ENCODE measurements at places on chromosomes 1 and 21.

DNA sequence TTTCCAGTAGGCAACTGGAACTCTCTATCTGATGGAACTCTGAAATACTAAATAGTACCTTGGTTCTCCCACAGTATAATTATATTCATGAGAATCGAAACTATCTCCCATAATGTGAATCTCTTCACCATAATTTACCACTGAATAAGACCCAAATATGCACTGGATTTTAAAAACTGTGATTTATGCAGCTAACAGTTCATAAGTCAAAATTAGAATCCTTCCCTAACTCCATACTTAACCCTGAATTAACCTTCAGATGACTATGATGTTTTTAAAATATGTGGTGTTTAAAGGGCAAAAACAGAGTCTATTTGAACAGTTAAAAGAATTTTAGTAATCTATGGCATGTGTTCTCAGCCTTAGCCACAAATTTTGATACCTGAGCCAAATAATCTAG, 22.9 kb upstream of the SLC44A3 start:
- DNase-seq, result no peak

GRCh38 chr1:103497404-103497803, 28.1 kb upstream of the RNPC3 start:
- DNase-seq, result no peak

DNA sequence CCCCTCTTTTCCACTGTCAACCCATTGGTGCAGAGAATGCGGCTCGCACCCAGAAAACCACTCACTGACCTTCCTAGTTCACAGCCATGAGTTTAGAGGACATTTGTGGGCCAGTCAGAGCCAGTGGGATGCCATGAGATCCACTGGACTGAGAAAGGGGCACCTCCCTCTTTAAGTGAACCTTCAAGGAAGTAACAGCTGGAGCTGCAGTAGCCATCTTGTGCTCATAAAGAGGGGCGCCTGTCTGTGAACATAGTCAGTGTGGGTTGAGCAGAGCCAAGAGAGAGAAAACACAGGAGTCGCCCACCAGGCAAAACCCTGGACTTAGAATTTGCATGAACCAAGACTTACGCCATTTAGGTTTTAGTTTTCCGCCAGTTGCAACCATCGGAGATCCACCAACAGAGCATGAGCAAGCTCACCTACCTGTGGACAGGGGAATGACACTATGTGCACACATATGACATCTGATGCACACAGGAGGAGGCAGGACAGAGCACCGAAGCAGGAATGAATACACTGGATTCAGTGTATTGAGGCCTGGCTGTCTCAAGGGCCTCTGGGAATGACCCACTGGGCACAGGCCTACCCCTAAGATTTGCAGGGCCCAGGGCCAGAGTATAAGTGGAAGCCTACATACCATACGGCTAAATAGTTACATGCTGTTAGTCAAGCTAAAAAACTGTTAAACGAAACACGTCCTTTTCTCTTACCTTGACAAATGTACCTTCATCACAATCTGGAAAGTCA, 151.6 kb downstream of the GRIK3 start:
- DNase-seq, result no peak

GRCh38 chr1:38009088-38009840, 3.3 kb upstream of the UTP11 start:
- DNase-seq, result peak; percentile 93

DNA sequence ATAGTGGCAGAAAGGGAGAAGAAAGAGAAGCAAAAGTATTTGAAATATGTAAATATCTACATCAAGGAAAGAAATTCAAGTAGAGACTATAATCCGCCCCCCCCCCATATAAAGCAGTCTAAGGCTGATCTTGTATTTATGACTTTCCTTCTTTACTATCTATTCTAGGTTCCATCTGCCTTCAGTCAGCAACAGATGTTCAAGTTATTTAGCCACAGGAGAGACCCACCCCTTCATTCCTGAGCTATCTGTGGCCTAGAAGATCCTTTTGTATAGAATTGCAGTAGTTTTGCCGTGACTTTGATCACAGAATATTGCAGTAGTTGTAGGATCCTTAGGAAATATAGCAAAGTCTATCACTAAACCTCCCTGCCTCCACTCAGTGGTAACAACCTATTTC, 10.7 kb upstream of the BSDC1 start:
- DNase-seq, result no peak

DNA sequence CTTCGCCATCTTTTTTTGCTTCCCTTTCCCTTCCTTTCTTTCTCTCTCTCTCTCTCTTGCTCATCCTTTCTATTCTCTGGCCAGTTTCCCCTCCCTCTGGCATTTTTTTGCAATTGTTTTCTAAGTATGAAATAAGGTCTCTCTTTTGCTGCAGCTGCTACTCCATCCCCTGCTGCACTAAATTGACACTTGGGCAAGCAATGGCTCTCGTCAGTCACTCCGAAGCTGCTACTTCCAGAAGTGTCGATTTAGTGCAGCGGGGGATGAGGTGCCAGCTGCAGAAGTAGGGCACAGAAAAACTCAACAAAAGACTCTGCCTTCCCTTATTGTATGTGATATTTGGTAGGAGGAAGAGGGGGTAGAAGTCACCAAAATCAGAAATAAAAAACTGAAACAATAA, 642.3 kb downstream of the RWDD3 start:
- DNase-seq, result no peak

DNA sequence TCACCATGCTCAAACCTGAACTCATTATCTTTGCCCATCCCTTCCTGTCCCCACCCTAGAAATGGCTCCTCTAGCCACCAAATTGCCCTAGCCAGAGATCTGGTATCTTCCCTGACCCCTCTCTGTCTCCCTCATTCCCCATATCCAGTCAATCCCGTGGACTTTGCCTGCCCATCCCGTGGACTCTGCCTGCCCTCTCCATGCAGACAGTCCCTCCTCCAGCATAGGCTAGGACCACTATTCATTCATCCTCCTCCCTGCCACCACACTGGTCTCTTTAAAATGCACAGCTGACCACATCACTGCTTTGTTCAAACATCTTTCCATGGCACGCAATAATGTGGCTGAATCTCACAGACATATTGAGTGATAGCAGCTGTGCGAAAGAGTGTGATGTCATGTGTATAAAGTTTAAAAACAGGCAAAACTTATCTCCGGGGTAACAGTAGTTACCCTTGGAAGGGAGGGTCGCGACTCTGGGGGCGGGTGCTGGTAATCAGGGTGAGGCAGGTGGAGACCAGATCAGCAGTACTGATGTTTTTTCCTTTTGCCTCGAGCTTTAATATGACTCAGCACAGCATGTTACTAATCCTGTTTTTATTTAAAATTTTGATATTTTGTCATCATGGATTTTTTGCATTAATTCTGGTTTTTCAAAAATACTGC, 4.8 kb upstream of the SLC2A1 start:
- peak; percentile 63 for DNase-seq
